HFFc6 (cell line): ENCODE measurements at places on chromosomes 2 and 18.

DNA sequence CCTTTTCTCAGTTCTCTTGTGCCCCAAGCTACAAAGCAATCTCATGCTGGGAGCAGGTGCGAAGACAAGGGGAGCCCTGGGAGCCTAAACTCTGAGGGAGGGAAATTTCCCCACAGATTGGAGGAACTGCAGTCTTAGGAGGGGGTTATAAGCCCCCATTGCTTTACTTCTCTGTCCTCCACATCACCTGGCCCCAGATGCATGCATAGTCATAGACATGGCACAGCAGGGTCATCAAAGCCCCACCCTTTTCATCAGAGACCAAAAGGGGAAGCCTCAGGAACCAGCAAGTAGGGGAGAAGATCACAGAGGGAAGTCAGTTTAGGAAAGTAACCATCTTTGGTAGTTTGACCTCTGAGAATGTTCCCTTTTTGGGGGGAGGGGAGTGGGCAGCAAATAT is 33.7 kb downstream of the LANCL1 start:
- no peak for DNase-seq

DNA sequence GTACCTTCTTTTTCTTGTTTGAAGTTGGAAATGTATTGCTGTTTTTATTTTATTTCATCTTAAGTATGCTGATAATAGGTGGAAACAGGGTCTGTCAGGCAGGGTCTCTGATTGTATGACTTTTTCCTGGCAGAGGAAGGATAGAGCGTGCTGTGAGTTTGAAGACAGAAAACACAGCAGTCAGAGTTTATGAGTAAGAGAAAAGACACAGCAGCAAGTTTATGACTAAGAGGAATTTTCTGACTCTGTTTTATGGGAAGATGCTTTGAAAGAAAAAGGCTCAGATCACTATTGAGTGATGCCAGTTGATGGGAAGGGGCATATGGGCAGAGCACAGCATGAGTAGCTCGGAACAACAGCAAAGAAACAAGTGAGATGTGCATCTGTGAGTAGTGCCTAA is 379.1 kb downstream of the MEIS1 start:
- DNase-seq, result peak; percentile 54

DNA sequence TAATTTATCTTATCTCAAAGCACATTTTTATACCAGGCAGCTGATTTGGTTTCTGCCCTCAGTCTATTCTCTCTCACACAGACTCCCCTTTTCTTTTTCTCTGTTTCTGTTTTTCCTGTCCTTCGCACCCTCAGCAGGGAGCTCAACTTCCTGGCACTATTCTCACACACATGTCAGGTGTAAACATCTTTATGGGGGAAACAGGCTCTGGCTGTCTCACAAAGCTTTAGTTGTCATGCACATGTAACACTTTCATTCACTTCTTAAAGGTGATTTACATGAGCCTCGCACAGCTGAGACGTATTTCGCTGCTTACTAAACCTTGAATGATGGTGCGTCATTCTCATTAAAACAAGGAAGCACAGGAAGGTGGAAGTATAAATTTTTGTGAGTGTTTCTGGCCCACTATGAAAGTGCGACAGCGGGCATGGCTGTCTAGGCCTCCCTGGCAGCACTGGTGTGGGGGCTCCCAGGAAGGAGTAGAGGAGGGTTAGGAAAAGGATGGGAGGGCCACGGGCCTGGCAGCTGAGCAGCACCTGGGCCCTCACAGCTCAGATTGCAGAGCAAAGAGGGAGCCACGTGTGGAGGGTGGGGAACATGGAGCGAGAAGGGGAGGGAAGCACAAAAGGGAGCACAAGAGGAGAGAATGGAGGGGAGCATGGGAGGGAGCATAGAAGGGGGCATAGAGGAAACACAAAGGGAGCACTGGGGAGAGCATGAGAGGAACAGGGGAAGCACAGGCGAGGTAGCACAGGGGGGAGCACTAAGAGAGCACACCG is 46.2 kb upstream of the SNTG2 start:
- DNase-seq, result no peak

- no peak for DNase-seq
These were observed 60.8 kb downstream of the ST6GAL2 start for GRCh38 chr2:106825161-106825560.

DNA sequence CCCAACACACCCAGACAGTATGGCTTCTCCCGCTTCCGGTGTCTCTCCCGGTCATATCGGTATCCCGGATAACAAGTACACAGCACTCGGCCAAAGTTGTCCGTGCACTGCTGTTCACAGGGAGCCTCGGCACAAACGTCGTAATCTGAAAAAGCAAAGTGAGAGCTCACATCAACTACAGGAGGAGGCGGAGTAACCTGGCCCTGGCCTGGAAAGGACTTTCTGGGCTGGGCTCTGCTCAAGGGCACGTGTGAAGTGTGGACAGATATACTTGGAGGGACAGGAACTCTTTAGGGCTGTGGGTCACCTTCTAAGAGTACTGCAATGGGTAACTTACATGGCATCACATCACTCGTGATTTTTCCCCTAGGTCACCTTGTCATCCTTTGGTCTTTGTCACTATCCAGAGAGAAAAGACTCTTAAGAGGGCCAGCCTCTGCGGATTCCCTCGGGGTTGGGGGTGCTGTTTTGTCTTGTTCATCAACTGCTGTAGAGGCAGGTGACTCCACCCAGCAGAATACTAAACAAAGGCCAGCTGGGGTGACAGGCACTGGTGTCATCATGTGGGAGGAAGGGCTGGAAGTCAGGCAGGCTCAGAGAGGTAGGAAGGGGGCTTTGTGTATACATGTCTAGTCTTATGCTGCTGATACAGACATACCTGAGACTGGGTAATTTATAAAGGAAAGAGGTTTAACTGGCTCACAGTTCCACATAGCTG is 110.6 kb upstream of the LMAN1 start:
- DNase-seq, result no peak

- peak; percentile 3 for DNase-seq
These were observed 848.8 kb upstream of the KLHL29 start for GRCh38 chr2:22536133-22536532.

GRCh38 chr2:199602896-199603717 is 145.4 kb upstream of the SATB2 start:
- no peak for DNase-seq

DNA sequence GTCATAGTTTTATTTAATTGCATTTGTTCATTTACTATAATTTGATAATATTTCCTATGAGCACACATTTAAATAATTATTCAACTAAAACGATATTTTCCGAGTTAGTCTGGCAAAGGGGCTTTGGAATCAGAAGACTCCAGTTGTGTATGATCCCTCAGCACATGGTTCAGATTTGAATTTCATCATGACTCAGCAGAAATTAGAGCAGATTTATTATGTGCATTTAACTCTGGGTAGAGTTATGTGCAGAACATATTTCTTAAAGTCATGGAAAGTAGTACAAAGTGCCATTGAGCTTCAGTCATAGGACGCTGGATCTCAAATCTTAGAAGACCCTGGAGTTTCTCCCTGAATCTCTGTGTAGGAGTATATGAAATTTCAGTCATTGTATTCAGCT is 106.7 kb downstream of the ADCYAP1 start:
- DNase-seq, result no peak

GRCh38 chr2:152558158-152558984 is 158.9 kb downstream of the PRPF40A start:
- peak; percentile 77 for DNase-seq

DNA sequence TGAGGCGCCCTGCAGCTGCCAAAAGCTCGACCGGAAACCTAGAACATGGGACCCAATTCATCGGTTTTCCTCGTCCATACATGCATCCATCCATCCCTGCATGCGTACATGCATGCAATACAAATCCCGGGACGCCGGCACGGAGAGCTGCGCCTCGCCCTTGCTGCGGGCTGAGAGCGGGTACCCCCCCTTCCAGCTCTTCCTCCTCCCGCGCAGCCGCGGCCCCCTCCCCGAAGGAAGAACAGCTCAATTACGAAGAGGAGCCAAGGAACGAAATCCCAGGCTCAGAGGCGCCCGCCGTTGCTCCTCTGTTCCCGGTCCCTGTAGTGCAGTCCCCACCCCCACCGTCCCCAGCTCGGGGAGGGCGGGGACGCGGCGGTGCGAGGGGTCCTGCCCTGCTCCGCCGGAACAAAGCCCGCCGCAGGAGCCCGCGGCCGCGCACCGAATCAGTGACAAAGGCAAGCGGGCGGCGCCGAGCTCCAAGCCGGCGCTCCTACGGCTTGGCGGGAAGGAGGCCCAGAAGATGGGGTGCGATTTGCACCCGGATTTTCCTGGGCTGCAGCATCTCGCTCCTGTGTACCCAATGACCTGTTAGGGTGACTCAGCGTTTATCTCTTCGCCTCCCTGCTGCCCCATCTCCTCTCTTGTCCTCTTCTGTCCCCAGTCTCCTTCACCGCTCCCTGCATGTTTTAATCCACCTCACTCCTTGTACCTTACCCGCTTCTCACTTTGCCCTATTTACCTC is 8.9 kb upstream of the POU3F3 start:
- no peak for DNase-seq
